Anterior cingulate cortex (tissue), 58 donors: ENCODE measurements at places on chromosomes 5 and 9.

DNA sequence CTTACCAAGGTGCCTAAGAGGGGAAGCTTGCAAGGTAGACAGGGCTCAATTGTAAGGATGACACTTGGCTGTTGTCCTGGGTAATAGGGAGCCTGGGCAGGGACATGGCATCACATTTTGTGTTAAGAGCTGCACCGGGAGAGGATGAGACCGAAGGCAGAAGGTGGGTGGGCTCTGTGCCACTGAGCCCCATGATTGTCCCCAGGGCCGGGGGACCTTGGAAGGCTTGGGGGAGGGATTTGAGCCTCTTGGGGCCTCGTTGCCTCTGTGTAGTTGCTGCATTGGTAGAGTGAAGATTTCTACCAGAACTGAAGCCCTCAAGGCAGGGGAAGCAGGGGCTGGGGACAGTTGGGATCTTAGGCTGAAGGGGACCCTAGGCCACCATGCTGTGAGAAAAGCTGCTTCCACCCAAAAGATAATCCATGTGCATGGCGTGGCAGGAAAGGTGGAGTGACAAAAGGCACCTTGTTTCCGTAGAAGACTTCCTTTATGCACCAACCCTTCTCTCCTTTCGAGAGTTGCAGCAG is 11.9 kb downstream of the FGF18 start:
- DNase-seq = no peak

GRCh38 chr5:148829734-148830133 is 3.3 kb downstream of the ADRB2 start:
- no peak for DNase-seq

DNA sequence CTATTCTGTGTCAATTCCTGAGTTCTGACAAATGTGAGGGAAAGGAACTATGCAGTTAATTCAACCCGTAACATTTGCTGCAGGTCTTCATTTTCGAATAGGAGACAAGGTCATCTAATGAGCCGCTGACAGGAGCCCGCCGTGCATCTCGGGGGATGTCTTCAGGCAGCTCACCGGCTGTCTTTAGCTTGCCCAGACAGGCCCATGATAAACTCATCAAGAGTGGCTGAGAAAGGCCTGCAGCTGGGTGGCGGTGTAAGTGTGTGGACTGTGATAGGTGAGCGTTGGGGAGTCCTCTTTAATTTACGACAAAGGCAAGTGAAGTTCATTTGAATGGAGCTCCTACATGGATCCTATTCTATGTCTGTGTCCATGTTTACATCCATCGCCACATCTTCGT is 190.5 kb downstream of the ADCY2 start:
- no peak for DNase-seq

DNA sequence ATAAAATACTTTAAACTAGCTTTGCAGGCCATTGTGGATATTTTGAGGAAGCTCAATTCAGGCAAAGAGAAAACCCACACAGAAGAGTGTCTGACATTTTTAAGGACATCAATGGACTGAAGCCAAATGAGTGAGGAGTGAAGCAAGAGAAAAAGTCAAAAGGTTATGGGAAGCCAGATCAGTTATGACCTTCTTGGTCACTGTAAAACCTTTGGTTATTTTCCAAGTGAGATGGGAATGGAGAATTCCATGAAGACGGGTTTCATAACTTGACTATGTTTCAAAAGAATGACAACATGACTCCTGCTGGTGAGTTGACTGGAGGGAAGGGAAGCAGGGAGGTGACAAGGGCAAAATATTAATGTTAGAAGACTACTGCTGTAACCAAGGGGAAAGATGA is 585.2 kb downstream of the EFNA5 start:
- DNase-seq = no peak

- DNase-seq = no peak
These were observed 81.9 kb downstream of the ISL1 start for GRCh38 chr5:51465165-51465564.

- no peak for DNase-seq
These were observed 271.1 kb upstream of the IRX1 start for GRCh38 chr5:3324421-3325101.

DNA sequence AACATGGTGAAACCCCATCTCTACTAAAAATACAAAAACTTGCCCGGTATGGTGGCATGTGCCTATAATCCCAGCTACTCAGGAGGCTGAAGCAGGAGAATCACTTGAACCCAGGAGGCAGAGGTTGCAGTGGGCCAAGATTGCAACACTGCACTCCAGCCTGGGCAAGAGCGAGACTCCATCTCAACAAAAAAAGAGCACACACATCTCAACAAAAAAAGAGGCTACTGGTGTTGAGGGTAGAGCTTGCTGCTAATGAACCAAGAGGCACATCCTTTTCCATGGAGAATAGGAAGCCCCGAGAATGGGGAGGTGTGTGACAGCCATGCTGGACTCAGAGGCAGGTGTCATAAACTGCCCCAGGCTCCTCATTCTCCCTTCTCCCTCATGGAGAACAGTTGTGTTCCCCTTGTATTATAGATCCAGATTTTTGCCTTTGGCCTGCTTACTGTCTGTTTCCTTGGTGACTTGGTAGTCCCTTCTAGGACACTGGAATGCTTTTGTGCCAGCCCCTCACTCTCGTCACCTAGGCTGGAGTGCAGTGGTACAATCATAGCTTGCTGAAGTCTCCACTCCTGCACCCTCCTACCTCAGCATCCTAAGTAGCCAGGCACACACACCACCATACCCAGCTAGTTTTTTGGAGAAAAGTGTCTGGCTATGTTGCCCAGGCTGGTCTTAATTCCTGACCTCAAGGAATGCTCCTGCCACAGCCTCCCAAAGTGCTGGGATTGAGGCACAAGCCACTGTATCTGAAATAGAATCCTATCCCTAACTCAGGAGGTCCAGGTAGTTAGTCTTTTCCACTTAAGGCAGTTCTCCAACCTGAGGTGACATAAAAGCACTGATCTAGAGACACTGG is 5.1 kb downstream of the RPL12 start:
- no peak for DNase-seq

GRCh38 chr5:113178073-113178779 is 201.6 kb downstream of the DCP2 start:
- no peak for DNase-seq

- DNase-seq = no peak
These were observed 480.4 kb downstream of the CETN3 start for GRCh38 chr5:89929173-89929572.

GRCh38 chr9:136793086-136793946 is 2.2 kb downstream of the TMEM141 start:
- DNase-seq = no peak

- DNase-seq = no peak
These were observed 314.4 kb upstream of the IRX4 start for GRCh38 chr5:2196989-2197619.

- no peak for DNase-seq
These were observed 69.3 kb downstream of the MACIR start for GRCh38 chr5:103327893-103328292.

DNA sequence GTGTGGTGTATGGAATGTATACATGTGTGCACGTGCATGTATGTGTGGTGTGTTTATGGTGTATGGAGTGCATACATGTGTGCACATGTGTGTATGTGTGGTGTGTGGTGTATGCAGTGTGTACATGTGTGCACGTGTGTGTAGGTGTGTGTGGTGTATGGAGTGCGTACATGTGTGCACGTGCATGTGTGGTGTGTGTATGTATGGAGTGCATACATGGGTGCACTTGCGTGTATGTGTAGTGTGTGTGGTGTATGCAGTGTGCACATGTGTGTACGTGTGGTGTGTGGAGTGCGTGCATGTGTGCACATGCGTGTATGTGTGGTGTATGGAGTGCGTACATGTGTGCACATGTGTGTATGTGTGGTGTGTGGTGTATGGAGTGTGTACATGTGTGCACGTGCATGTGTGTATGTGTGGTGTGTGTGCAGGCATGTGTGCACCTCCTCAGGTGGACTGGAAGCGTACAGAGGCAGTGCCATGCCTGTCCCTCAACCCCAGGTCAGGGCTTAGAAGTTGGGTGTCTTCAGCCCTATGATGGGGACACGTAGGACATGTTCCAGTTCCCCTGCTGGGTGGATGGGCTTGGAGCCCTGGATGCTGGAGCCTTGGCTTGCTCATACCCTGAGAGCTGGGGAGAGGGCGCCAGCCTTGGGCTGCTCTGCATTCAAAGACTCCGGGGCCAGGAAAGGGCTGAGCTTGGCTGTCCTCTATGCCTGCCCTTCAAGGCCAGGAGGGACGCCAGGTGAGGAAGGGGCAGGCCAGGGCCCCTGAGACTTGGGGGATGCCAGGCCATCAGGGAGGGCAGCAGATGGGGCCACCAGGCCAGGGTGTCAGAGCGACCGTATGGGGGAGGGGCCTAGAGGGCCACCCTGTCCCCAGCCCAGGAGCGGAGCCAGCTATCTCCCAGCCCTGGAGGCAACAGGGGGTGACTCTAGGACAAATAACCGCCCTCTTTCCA is 12.2 kb downstream of the MYMK start:
- DNase-seq = no peak

DNA sequence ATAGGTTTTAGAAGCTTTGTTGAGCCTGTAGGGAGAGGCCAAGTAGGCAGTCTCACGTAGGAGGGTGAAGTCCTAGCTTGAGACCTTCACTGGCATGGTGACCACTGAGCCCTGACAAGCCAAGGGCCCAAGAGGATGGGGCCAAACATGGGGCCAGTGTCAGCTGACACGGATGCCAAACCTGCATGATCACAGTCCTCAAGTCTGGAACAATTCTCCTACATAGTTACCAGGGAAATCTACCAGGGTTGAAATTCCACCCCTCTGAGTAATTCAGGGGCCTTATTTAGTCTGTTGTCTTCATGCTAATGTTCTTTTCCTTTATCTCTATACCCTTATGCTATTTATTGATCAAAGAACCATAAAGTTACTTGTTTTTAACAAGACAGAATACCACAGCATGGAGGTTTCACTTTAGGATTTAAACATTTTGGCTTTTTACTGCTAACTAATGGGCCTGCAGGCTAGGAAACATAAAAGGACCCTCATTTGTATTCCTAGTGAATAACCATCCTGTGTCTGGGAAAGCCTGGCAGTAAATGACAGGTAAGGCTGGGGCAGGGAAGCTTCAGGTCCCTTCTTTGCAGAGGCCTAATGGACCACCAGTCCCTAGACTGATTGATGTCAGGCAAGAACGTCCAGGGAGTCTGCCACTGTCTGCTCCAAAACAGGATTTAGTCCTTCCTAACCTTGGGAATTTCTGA is 140.8 kb downstream of the FGF1 start:
- no peak for DNase-seq

DNA sequence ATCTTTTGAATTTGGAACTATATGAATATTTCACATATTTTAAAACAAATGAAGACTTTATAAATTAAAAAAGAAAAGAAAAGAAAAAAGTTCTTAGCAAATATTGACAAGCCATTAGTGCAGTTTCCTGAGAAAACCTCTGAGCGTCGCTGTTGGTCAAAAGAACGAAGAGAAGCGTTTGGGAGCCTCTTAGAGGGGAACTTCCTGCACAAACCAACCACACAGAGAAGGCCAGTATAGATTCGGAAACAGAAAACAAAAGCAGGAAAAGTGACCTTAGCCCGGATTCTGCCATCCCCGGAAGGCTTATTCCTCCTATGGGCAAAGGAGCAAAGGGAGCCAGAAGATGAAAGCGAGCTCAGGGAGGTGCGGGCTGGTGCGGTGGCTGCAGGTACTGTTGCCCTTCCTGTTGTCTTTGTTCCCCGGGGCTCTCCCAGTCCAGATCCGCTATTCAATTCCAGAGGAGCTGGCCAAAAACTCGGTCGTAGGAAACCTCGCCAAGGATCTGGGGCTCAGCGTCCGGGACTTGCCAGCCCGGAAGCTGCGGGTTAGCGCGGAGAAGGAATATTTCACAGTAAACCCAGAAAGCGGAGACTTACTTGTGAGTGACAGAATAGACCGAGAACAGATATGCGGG is at the start of gene PCDHGB2:
TSS of gene PCDHGB2 (plus strand) at position 205 of the 637 bp plus-strand sequence. CDS start at position 347, 142 bp downstream.
- DNase-seq = no peak

- DNase-seq = peak; percentile 10
These were observed 26.8 kb upstream of the ADAMTSL1 start for GRCh38 chr9:18447131-18447530.

DNA sequence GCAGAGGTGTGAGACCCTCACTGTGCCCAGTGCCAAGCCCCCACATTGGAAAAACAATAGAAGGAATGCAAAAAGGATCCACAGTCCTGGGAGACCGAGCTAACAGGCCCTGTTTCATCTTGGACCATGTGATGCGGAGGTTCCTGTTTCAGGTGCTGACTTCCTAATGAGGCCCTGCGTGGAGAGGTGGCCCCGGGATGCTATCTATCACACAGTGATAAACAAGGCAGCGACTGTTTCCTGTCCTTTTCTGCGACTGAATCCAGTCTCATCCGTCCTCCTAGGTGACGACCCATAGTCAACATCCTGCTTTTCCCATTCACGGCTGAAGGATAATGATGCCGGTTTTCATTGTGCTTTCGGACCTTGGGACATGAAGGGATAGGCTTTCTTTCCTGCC is 56.4 kb upstream of the BOD1 start:
- no peak for DNase-seq

GRCh38 chr5:24005384-24005783 is 498.0 kb downstream of the PRDM9 start:
- DNase-seq = no peak

DNA sequence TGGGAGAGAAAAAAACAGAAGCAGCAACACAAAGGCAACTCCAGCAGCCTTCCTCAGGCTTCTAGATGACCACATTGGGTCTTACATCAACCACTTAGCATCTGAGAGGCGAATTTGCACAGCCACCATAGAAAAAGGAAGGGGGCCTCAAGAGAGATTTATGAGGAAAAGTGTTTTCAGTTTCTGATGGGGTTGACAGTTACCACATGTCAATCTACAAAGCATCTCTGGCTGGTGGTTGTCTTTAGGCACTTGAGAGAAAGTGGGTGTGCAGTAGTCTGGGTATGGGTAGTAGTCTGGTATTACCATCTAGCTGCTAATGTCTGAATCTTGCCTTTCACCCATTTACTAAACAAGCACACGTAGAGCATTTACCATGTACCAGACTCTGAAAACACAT is 137.5 kb downstream of the BAAT start:
- no peak for DNase-seq

GRCh38 chr5:126723643-126724042 is 53.3 kb upstream of the LMNB1 start:
- DNase-seq = no peak

GRCh38 chr9:86641970-86642369 is 287.8 kb upstream of the TUT7 start:
- no peak for DNase-seq

GRCh38 chr9:127937388-127938297 is at the start of gene DPM2:
Gene DPM2, minus strand, starts transcription at chr9:127937854. Its CDS starts 34 bp downstream, at chr9:127937820.
- DNase-seq = peak; percentile 23

GRCh38 chr9:132035679-132036078 is 44.0 kb downstream of the MED27 start:
- no peak for DNase-seq

GRCh38 chr9:121783521-121784507 is 132.4 kb downstream of the DAB2IP start:
- DNase-seq = no peak

DNA sequence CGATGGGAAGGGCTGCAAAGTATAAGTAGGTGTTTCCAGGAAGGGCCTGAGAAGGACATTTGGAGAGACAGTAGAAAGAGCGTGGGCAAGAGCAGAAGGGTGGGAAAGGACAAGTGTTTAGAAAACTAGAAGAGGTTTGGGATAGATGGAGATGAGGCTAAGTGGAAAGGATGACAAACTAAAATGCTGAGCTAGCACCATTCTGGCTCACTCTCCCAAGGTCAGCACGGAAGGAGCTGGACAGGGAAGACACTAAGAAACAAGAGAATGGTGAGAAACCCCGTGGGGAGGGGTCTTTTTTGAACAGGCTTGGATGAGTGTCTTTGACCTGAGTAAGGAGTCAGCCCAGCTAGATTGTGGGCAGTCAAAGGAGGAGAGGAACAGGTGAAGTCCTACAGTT is 286.0 kb downstream of the CDK5RAP2 start:
- DNase-seq = no peak

GRCh38 chr9:131302244-131303075 is 12.9 kb downstream of the PLPP7 start:
- DNase-seq = no peak

- no peak for DNase-seq
These were observed 782.5 kb upstream of the CDH10 start for GRCh38 chr5:25427240-25427639.
